Kidney epithelial cell (primary cell): ENCODE measurements at places on chromosomes 7 and 10. TPM values are rescaled to one million over a fixed set of nuclear protein-coding genes. Genes with fewer than 3 reads are reported as not detected.

Gene HOXA7
- 28.8 and 34.2 TPM in 2 replicates for total RNA-seq

GRCh38 chr7:130904792-130905191, 170.8 kb upstream of the KLF14 start:
- DNase-seq, result no peak

DNA sequence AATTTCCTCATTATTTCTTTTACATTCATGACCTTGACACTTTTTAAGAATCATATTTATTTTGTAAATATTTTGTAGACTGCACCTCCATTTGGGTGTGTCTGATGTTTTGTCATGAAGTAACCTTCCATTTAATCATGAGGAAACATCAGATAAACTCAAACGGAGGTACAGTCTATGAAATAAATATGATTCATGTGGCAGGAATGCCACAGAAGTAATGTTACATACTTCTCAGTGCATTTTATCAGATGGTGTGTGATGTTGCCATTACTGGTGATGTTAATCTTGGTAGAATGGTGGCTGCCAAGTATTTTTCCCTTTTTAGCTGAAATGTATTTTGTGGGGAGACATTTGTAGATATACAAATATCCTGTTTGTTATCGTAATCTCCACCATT, 64.9 kb downstream of the ZNF37A start:
- no peak for DNase-seq

- DNase-seq, result no peak
These were observed 7.2 kb downstream of the ZNF467 start for GRCh38 chr7:149766135-149766675.
